ENCODE measurements at places on chromosomes 11 and 22. TPM values are rescaled to one million over a fixed set of nuclear protein-coding genes. Genes with fewer than 3 reads are reported as not detected.

DNA sequence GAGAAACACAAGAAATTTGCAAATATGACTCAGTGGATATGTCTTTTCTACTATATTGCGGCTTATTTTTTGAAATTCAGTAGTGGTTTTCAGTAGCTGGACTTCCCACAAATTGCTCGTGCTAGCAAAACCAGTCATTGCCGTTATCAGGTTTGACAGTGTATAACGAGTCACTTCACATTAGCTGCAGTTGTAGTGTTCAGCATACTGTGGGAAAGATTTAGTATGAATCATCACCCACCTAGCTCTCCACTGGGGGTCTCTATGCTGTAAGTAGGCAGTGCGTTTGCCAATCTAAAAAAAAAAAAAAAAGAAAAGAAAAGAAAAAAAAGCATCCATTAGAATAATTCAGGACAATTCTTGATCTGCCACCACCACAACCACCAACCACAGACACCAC lies 1318.9 kb downstream of the LRRC4C start:
- no peak for DNase-seq

DNA sequence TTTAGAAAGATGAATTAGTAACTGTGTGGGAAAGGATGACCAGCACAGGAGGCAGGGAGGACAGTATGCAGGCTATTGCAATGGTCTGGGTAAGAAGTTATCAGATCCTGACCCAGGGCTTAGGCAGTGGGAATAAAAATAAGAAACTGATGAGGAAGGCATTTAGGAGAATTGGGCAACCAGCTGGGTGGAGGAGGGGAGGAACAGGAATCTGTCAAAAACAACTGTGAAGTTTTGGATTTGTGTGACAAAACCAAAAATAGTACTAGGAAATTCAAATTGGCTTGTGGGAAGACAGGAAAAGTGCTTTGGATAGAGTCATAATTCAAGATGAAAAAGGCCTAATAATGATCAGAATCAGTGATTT lies 27.9 kb downstream of the MMP13 start:
- no peak for DNase-seq

DNA sequence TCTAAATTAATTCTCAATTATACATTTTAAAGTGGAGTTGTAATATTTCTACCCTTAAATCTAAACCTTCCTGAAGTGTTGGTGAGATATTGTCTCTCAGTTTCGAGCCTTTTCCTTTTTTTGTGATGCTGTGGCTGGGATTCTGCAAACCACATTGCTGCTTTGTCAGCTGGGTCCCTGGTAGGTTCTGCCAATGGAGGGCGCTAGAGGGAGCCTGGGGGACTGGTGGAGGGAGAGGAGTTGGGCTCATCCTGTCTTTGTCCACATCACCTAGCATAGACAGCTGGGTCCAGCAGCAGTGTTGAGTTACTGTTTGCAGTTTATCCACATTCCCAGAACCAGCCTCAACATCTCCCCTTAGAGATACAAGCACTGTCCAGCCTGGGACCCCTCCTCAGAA lies 41.0 kb downstream of the TRAF6 start:
- DNase-seq = no peak

Gene PGR
- total RNA-seq = 12.0 TPM

Gene PRSS23
- 20.7 TPM for total RNA-seq

DNA sequence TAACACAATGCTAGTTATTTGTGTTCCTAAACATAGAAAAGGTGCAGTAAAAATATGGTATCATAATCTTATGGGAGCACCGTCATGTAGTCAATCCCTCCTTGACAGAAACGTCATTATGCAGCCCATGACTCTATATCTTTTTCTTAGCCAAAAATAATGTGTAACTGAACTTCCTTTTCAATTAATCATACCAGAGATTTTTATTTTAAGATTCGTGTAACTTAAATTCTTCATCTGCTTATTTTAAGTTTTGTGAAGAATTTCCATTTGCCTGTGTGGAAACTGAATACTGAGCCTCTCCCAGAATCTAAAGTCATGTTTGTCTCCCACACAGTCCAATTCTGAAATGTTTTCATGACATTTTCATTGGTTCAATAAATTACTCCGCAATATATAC lies 699.1 kb downstream of the KCNA4 start:
- no peak for DNase-seq

Gene ARHGAP20
- total RNA-seq = 0.19 TPM

GRCh38 chr11:1706634-1707400 lies 9.8 kb downstream of the KRTAP5-6 start:
- no peak for DNase-seq

GRCh38 chr11:2216400-2217064 lies 44.9 kb upstream of the TH start:
- no peak for DNase-seq

GRCh38 chr11:93614173-93614722 lies 47.2 kb upstream of the CEP295 start:
- no peak for DNase-seq

DNA sequence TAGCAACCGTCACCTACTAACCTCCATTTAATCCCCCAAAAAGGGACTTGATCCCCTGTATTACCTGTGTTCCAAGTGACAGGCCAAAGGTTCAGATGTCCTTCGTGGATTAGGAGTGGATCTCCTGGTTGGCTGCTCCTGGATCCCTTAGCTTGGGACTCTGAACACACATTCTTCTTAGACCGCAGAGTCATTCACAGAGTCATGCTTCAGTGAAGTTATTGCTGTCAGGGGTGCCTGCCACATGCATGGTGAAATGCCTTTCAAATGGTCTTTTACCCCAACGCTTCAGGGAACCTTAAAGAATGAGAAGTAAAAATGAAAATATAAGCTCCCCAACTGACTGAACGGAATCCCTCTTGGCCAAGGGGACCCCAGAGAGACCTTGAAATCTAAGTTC lies 49.1 kb downstream of the ADAMTS8 start:
- no peak for DNase-seq

Gene CRYBB2
- total RNA-seq = not detected

- no peak for DNase-seq
Measured at GRCh38 chr11:47061429-47062178, 115.1 kb downstream of the ARFGAP2 start.

DNA sequence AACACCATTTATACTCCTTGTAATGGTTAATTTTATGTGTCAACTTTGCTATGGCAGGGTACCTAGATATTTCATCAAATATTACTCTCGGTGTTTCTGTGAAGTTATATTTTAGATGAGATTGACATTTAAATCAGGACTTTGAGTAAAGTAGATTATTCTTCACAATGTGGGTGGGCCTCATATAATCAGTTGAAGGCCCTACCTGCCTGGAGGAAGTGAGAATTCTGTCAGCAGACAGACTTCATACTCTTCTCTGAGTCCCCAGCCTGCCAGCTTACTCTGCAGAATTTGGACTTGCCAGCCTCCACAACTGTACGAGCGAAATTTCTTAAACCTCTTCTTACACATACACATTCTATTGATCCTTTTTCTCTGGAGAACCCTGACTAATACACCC lies 49.3 kb upstream of the SYT9 start:
- DNase-seq = no peak

- DNase-seq = no peak
Measured at GRCh38 chr11:128551058-128551457, 36.3 kb downstream of the ETS1 start.
